Skin of body (tissue), 3 donors: ENCODE measurements at places on chromosomes 2 and 18.

GRCh38 chr2:160664603-160665140, 171.1 kb upstream of the RBMS1 start:
- DNase-seq: no peak

DNA sequence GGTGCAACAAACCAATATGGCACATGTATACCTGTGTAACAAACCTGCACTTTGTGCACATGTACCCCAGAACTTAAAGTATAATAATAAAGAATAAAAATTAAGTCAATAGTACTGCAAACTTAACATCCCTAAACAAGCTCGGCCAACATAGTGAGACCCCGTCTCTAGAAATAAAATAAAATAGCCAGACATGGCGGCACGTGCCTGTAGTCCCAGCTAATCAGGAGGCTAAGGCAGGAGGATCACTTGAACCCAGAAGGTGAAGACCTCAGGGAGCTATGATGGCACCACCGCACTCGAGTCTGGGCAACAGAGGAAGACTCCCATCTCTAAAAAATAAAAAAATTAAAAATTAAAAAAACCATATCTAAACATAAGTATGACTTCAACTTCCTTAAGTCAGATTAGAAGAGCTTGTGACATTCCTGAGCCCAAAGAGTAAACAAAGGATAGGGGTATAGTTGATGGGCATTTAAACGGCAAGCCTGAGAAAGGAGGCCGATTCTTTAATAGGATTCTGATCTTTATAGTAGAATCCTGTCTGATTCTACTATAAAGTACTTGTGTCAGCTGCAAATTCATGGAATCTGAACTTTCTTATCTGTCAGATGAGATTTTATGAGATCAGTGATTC, 1.6 kb downstream of the FAM124B start:
- DNase-seq: no peak

DNA sequence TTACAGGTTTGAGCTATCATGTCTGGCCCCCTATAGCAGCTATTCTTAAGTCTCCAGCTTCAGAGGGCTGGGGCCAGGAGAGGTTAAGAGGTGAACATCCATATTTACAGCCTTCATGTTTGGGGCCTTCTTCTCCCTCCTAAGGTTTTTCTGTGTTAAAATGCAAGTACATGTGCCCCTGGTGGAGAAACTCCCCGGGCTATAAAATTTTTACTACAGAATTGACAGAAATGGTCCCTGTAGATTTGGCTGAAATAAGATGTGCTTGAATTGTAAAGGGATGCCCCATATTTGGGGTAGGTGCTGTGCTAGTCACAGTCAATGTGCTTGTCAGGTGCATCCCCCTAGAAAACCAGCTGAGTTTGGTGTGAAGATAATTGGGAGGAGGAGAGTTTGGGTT, 263.3 kb upstream of the CXCR4 start:
- DNase-seq: no peak

DNA sequence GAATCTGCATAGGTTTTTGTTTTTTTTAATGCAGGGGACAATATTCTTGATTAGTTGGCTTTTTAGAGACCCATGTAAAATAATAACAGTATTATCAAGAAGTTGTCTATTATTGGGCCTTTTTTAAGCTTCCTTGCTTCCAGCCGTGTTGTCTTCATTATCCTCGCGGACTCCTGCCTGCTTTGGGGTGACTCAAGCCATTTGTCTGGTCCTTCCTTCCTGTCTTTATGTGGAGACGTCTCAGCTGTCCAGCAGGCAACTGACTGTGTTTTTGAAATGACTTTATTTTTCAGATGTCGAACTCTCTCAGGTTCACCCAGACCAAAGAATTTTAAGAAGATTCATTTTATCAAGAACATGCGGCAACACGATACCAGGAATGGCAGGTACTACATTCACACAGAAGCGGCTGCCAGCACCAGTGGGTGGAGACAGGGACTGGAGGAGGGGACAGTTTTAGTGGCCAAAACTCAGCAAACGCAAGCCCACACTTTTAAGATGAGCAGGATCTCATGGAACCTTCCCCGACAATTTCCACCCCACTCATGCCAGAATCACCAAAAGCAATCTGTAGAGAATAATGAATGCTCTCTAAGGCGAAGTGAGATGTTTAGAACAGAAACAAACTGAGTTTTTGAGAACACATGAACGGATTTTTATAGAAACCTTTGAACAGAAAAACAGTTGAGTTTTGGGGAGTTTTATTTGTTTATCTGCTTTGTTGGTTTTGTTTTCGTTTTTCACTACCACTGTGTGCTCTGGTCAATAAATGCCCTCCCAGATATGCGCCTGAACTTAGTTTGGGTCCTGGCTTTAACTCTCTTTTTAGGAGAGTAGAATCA, 59.1 kb downstream of the CABLES1 start:
- DNase-seq: no peak

DNA sequence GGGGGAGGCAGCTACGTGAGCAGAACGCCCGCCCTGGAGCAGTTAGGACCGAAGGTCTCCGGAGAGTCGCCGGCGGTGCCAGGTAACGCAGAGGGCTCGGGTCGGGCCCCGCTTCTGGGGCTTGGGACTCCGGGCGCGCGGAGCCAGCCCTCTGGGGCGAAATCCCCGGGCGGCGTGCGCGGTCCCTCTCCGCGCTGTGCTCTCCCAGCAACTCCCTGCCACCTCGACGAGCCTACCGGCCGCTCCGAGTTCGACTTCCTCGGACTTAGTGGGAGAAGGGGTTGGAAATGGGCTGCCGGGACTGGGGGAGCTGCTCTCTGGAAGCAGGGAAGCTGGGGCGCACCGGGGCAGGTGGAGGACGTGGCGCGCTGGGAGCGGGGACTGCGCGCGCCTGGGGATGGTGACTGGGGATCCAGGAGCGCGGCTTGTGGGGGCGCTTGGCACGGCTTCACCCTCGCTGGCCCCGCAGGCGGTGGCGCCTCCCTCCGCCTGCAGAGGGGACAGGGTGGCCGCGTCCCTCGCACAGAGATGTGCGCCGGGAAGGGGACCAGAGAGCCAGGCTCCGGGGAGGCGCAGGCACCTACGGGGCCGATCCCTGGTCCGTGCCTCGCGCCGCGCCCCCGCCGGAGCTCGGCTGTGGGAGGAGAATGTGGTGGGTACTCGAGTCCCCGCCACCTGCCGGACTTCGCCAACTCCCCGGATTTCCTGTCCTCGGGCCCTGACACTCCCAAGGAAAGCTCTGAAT, 688 bp downstream of the CDH20 start:
- DNase-seq: no peak

GRCh38 chr2:163173591-163173990, 335.0 kb upstream of the KCNH7 start:
- DNase-seq: no peak

GRCh38 chr2:231720987-231721966, 13.0 kb downstream of the PTMA start:
- no peak for DNase-seq

- DNase-seq: peak; percentile 76
Measured at GRCh38 chr2:160270571-160271113, 70.6 kb upstream of the ITGB6 start.

- no peak for DNase-seq
Measured at GRCh38 chr2:159192371-159192918, 94.1 kb downstream of the WDSUB1 start.

GRCh38 chr2:29448096-29448688, 333.0 kb downstream of the CLIP4 start:
- DNase-seq: no peak

DNA sequence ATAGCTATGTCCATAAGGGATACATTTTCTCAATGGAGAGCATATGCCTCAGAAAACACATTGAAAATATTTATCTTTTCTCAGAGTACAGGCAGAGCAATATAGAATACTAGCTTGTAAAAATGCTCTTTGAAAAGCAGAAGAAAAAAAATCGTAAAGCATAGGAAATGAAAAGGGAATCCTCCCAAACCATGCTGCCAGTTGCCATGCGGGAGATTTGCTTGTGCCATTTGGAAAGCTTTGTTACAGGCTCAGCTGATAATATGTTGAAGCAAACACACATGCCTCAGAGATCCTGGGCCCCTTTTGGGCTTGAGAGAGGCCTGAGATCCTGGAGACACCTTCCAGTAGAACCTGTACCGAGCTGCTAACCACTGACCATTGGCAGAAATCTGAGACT, 697.1 kb downstream of the BCL11A start:
- no peak for DNase-seq

- DNase-seq: no peak
Measured at GRCh38 chr2:228015741-228016140, 144.3 kb downstream of the DAW1 start.

- DNase-seq: peak; percentile 61
Measured at GRCh38 chr2:62660582-62661262, 44.8 kb upstream of the EHBP1 start.

- no peak for DNase-seq
Measured at GRCh38 chr2:59339121-59339836, 1098.2 kb upstream of the FANCL start.

DNA sequence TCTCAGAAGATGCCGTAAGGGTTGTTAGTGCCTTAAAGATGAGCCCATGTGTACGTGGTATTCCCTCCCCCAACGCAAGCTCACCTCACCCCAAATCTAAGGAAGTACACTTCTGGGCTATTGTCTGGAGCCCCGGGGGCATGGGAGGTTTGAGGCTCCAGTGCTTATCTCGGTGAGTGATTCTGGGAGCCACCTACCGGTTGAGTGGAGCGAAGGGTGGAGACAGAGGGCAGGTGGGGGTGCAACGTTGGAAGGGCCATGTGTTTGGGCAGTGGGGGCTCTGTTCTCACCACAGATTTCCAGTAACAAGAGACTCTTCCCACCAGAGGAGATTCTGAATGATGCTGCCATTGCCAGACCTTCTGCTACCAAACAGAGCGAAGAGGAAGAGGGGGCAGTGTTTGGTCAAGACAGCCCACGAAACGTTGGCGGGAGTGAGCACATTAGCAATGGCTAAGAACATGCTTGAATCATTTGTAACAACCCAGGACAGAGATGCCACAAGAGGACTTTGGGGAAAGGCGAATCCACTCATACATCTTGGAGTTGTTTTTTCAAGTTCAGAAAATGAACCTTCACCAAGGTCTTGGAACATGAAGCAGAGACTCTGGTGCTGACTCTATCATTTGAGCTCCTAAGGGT, 38.7 kb downstream of the TWIST2 start:
- DNase-seq: no peak

- no peak for DNase-seq
Measured at GRCh38 chr2:212968284-212969081, 182.9 kb downstream of the IKZF2 start.

- DNase-seq: no peak
Measured at GRCh38 chr2:192140236-192140839, 54.4 kb downstream of the TMEFF2 start.

DNA sequence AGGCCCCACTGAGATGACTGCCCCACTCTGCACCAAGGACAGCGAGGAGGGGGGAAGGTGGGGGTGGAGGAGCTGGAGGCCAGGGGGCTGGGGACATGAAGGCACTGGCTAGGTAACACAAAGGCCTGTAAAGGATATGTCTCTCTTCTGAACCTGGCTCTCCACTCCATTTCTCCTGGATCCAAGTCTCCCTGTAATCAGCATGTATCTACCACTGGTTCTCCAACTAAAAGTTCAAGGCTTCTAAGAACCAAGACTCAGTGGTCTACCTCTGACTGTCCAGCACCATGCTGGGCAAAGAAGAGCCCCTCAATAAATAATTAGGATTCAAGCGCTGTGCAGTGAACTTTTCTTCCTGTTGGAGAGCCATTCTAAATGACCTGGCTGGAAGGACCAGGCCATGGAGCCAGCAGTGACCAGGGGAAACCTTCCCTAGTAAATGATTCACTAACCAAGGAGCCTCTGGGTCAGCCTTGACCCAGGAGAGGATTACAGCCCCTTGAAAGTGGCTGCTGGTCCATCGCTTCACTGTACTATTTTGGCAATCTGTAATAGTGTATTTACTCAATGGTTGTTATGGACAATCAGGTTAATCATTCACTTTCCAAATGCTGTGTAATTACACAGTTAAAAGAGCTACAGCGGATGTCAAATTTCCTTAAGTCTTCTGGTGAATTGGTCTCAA, 73.2 kb downstream of the BCL11A start:
- no peak for DNase-seq

GRCh38 chr2:75157435-75157834, 41.9 kb downstream of the TACR1 start:
- DNase-seq: no peak

DNA sequence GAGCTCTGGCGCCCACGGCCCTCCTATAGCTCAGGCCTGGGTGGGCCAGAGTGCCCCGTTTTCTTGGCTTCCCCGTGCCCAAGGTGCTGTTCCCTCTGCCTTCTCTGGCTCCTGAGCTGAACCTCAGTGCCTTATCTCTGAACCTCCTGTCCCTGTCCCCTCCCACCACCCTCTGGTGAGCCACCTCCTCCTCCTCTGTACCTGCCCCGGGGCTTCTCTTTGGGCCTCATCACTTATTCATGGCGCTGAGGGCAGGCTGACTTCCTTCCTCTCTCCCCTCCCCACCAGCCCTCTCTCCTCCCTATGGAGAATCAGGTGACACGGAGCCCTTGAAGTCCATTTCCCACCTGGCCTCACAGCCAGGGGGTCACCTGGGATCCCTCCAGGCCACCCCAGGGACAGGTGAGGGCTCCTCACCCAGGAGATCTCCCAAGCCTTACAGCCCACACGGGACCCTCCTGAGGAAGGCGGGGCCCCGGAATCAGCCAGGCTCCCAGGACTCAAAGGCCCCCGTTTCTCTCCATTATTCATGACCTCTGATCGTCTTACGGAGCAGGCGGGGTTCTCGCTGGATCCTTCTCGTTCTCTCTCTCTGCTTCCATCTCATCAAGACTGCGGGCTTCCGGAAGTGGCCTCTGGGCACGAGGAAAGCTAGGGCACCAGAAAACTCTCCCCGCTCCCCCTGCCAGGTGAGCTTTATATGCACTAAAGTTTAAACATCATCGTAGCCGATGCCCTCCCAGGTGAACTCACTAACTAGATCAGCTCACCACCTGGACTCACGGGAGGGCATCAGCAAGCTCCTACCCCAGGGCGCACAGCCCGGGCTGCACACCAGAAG, at the start of gene LOXHD1:
Gene LOXHD1, minus strand, starts transcription at position 106 of the 841 bp plus-strand sequence. CDS start 187 bp downstream, outside the sequence.
- DNase-seq: no peak
